Thyroid gland (tissue), 4 donors: ENCODE measurements at places on chromosomes 16 and 17.
A peak's percentile ranks its signal among the peaks of the same experiment; 100 is the strongest.

GRCh38 chr16:66605177-66605978, 874 bp downstream of the CMTM3 start:
- peak; percentile 53 for DNase-seq

- no peak for DNase-seq
Measured at GRCh38 chr16:15529673-15530072, 95.3 kb downstream of the BMERB1 start.

DNA sequence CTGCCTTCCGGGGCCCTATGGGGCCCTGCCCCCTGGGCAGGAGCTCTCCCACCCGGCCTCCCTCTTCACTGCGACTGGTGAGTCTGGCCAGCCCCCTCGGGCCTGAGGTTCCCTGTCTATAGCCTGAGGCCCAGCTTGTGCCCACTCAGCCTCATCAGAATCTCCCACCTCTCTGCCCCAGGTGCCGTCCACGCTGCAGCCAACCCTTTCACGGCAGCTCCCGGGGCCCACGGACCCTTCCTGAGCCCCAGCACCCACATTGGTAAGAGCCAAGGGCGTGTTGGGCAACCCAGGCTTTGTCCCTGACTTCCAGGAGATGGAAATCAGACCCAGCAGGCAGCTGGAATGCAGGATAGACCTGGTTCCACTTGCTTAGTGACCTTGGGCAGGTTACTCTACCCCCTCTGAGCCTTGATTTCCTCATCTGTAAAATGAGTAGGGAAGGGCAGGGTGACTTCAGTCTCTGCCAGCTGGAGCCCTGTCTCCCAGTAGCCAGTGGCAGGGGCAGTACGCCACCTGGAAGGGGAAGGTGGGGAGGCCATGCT, 9.2 kb downstream of the FBRS start:
- DNase-seq: no peak

DNA sequence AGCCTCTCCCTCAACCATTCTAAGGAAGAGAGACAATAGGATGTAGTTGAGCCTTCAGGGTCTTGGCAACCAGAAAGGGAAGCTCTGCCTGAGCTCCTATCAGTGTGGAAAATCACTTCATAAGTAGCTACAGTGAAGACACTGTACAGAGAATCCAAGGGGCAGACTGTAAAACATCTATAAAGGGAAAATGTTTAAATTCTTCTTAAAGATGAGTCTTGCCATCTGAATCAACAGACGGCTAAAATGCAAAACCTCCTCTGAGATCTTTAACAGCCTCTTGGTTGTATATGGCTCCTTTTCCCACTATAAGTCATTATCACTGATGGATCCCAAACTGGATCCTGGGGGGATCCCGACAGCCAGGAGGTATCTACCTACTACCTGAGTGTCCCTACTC, 239.2 kb upstream of the SOX9 start:
- DNase-seq: no peak

- no peak for DNase-seq
Measured at GRCh38 chr16:86379505-86379846, 130.9 kb upstream of the FOXF1 start.

- no peak for DNase-seq
Measured at GRCh38 chr17:14351493-14351892, 50.6 kb downstream of the HS3ST3B1 start.
